Central memory CD8-positive, alpha-beta T cell (primary cell): ENCODE measurements at places on chromosomes 5 and 9.

GRCh38 chr5:139077899-139078298 lies 120.3 kb downstream of the SIL1 start:
- H3K36me3 ChIP-seq = peaks cover 2% of the 10 kb centered on the region
- peaks cover 6% of the 10 kb centered on the region for H3K4me1 ChIP-seq
- no peak overlapping the region for H3K27ac ChIP-seq
- no peak for DNase-seq
- no peaks in the 10 kb centered on the region for H3K27me3 ChIP-seq

- H3K36me3 ChIP-seq = peaks cover 3% of the 10 kb centered on the region
- no peaks in the 10 kb centered on the region for H3K4me1 ChIP-seq
- H3K27ac ChIP-seq = no peak overlapping the region
- H3K27me3 ChIP-seq = no peaks in the 10 kb centered on the region
- H3K4me3 ChIP-seq = no peak overlapping the region
These were observed 349.0 kb upstream of the MPDZ start for GRCh38 chr9:13628526-13628925.

DNA sequence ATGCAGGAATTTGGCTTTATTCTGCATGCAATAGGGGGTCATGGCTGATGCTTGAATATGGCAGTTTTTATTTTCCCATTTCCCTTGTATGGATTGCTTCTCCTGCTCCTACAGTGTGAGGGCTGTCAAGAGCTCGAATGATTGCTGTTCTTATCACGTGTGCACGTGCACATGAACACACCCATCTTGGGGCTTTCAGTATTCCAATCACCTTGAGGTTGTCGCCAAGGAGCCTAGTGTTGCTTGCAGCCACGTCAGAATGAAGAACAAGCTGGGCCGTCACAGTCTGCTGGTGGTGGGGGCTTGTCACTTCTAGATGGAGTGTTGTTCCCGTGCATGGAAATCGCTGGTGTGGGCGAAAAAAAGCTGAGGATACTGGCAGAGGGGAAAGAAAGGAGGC lies 219.4 kb upstream of the GLRA1 start:
- H3K4me1 ChIP-seq = no peaks in the 10 kb centered on the region
- no peak overlapping the region for H3K27ac ChIP-seq
- H3K4me3 ChIP-seq = no peak overlapping the region
- DNase-seq = no peak
- no peaks in the 10 kb centered on the region for H3K27me3 ChIP-seq

GRCh38 chr5:59745415-59745863 lies 148.1 kb downstream of the PDE4D start:
- H3K27ac ChIP-seq = no peak overlapping the region
- DNase-seq = no peak
- no peak overlapping the region for H3K4me3 ChIP-seq
- H3K27me3 ChIP-seq = no peaks in the 10 kb centered on the region
- H3K36me3 ChIP-seq = no peaks in the 10 kb centered on the region

DNA sequence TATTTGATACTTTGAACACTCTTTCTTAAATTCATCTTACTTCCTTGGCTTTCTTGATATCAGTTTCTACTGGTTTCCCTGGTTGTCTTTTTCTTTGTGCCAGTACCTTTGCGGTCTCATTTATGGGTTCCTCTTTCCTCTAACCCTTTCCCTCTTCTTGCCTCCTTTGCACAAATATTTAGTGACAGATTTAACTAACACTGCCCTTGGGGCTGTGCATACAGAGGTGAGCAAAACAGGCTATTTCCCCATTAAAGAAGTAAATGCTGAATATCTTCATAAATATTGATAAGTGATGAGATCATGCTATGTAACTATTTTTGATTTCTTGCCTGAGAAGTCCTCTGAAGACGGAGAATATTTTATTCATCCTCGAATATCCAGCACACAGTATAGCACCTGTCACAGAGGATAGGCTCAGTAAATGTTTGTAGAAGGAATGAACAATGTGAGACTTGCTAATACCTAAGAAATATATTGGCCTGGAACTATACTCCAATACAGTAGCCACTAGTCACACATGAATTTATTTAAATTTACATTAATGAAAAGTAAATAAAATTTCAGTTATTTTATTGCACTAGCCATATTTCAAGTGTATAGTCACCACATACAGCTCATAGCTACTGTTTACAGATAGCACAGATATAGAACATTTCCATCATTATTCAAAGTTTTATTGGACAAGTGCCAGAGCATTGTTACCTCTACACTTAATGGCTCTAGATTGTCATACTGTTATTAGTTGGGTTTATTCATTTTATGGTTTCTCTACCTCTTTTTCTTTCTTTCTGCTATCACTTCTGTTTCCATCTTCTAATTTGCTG lies 90.4 kb downstream of the RIC1 start:
- peaks cover 20% of the 10 kb centered on the region for H3K36me3 ChIP-seq
- DNase-seq = no peak
- no peak overlapping the region for H3K27ac ChIP-seq

GRCh38 chr5:125536095-125536494 lies 789.7 kb upstream of the ZNF608 start:
- no peak for DNase-seq
- H3K27me3 ChIP-seq = no peaks in the 10 kb centered on the region
- H3K36me3 ChIP-seq = no peaks in the 10 kb centered on the region
- no peak overlapping the region for H3K4me3 ChIP-seq
- H3K4me1 ChIP-seq = no peaks in the 10 kb centered on the region

DNA sequence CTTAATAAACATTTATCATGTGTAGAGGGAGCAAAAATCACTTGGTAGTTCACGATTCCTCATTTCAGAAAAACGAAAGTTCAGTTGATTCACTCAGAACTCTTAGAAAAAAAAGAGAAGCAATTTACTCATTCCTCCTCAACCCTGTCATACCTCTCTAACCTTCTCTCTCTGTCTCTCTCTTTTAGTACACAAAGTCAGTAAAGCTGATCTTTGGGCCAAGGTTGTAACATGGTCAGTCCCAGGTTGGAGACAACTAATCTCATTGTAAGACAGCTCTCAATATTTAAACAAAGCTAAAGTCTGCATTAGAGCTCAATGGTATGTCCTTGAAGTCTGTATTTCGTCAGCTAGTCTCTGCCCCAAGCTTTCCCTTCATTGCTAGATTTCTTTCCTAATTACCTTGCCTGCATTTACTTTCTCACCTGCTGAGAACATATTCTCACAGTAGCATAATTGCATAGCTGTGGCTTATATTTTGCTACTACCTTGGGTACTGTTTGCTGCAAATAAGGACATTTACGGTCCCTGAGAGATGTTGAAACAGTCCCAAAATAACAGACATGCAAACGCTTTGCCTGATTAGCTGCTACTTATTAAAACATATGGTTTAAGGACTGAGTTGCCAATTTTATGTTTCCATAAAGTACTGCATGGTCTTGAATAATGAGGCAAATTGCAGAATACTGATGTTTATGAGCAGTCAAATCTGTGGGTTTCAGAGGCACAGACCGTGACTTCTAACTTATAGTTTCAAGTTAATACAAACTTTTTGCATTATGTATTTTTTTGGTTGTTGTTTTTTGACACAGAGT lies 138.3 kb downstream of the GPBP1 start:
- H3K4me1 ChIP-seq = no peaks in the 10 kb centered on the region
- DNase-seq = no peak
- no peaks in the 10 kb centered on the region for H3K36me3 ChIP-seq

DNA sequence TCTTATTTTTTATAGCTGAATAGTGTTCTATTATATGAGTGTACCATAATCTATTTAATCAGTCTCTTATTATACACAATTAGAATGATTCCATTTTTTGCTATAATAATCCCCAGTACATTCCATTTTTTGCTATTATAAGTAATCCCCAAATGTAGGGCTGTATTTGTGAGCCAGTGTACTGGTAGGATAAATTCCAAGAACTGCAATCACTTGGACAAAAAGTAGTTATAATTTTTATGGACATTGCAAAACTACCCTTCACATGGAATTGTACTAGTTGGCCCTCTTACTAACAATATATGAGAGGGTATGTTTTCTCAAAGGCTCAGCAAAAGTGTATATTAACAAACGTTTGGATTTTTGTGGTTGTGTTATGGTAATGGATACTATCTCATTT lies 481.7 kb upstream of the CLINT1 start:
- DNase-seq = no peak
- no peaks in the 10 kb centered on the region for H3K36me3 ChIP-seq

DNA sequence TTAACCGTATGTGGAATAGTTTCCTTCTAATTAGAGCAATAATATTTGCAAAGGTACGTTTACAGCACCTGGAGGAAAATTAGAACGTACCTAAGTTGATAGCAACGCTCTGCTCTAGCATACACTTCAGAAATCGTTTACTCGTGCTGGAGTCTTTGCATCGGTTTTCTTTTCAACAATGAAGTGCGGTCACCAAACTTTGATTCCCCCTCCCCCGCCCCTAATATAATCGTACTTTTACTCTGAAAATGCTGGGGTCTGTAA lies 506 bp downstream of the ADAMTS19 start:
- H3K4me3 ChIP-seq = no peak overlapping the region
- H3K36me3 ChIP-seq = no peaks in the 10 kb centered on the region
- H3K27me3 ChIP-seq = peaks cover 24% of the 10 kb centered on the region
- no peak overlapping the region for H3K27ac ChIP-seq
- peaks cover 6% of the 10 kb centered on the region for H3K4me1 ChIP-seq

- DNase-seq = no peak
- peaks cover 53% of the 10 kb centered on the region for H3K27me3 ChIP-seq
- no peaks in the 10 kb centered on the region for H3K4me1 ChIP-seq
- H3K4me3 ChIP-seq = no peak overlapping the region
- no peaks in the 10 kb centered on the region for H3K36me3 ChIP-seq
These were observed 6.0 kb downstream of the PTGS1 start for GRCh38 chr9:122376796-122377195.

GRCh38 chr9:16238623-16239138 lies 631.8 kb downstream of the BNC2 start:
- H3K27me3 ChIP-seq = no peaks in the 10 kb centered on the region
- no peak for DNase-seq
- H3K4me3 ChIP-seq = no peak overlapping the region
- no peak overlapping the region for H3K27ac ChIP-seq
- no peaks in the 10 kb centered on the region for H3K4me1 ChIP-seq

- H3K36me3 ChIP-seq = peaks cover under 1% of the 10 kb centered on the region
- H3K27me3 ChIP-seq = no peaks in the 10 kb centered on the region
- H3K4me1 ChIP-seq = peaks cover 14% of the 10 kb centered on the region
These were observed 25.8 kb upstream of the GPX8 start for GRCh38 chr5:55134053-55134722.

- no peaks in the 10 kb centered on the region for H3K27me3 ChIP-seq
- H3K27ac ChIP-seq = no peak overlapping the region
- no peak for DNase-seq
- H3K4me1 ChIP-seq = no peaks in the 10 kb centered on the region
- no peaks in the 10 kb centered on the region for H3K36me3 ChIP-seq
- H3K4me3 ChIP-seq = no peak overlapping the region
These were observed 210.4 kb upstream of the RFX3 start for GRCh38 chr9:3736161-3736560.

DNA sequence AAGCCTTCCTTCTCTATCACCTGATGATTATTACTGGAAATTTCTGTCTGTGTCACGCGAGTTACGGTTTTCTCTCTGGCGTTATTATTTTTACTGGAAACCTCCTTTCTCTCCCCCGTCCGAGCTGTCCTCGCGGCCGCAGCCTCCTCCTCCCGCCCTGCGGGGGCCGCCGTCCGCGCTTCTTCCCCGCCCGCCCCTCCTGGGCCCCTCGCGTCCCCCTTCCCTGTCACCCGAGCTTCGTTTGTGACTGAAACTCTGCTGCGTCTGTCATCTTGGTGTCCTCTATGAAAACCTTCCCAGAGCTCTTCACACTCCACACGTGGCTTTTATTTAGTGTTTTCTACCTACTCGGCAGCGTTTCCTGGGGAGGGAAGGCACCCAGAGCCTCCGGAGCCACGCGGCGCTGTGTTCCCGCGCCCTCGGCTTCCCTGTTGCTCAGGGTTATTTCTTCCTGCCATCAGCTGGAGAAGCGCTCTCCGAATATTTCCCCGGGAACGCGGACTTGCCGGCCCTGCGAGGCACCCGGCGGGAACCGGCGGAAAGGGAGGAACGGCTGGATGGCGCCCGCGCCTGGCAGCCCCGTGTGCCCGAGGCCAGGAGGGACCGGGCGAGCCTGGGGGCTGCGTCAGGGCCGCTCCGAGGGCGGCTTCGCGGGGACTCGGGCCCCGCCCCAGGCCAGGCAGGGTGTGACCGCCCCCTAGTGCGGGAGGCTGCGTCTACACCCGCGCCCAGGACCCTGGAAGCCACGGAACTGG lies 33.9 kb downstream of the TRIP13 start:
- H3K4me1 ChIP-seq = no peaks in the 10 kb centered on the region
- H3K4me3 ChIP-seq = no peak overlapping the region
- H3K36me3 ChIP-seq = no peaks in the 10 kb centered on the region
- H3K27ac ChIP-seq = no peak overlapping the region
- no peak for DNase-seq
- H3K27me3 ChIP-seq = peaks cover 35% of the 10 kb centered on the region
